SIG-M5 (cell line): ENCODE measurements at places on chromosomes 5 and 9.

GRCh38 chr9:110566156-110566555 lies 13.4 kb downstream of the SVEP1 start:
- no peak for DNase-seq

DNA sequence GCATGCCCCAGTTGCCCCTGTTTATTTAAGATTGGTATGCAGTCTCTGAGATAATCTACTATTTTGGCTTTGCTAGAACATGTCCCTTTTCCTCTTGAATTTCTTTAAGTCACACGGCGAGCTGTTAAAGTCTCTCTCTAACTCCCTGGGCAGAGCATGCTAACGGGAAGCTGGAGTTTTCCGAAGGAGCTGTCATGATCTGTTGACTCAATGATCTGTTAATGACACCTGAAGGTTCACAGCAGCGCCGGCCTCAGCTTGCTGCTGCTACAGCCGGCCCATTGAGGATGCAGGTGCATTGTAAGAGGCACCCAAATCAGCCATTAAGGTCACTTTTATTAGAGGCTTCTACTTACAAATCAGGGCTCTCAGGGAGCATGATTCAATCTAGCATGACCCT lies 1203.4 kb downstream of the MAT2B start:
- DNase-seq, result no peak

- no peak for DNase-seq
Observed at GRCh38 chr5:15694696-15695214, 194.8 kb downstream of the FBXL7 start.

DNA sequence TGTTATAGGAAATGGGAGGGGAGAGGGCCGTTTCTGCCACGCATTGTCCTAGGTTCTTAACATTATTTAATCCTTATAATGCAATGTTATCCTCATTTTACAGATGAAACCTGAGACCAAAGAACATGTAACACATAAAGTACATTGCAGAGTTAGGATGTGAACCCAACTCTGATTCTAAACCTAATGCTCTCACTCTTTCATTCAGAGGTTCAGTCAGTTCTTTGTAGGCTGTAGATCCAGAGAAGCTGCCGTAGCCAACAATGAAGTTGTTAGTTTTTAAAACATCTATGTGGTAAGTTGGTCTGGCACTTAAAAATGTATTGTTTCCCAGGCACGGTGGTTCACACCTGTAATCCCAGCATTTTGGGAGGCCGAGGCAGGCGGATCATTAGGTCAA lies 10.5 kb upstream of the PSMD5 start:
- no peak for DNase-seq

GRCh38 chr5:75262271-75262670 lies 25.6 kb upstream of the ANKRD31 start:
- no peak for DNase-seq

GRCh38 chr9:74958587-74958986 lies 5.9 kb upstream of the C9orf40 start:
- DNase-seq, result no peak
